Adrenal gland (tissue), 19 donors: ENCODE measurements at places on chromosomes 6 and 20. TPM values are rescaled to one million over a fixed set of nuclear protein-coding genes. Genes with fewer than 3 reads are reported as not detected.

Gene GPR63
- 0.37 TPM for polyA plus RNA-seq

Gene LINC00237
- polyA plus RNA-seq: not detected

Gene PRPH2
- polyA plus RNA-seq: 0.47 TPM

Gene ASIP
- not detected for polyA plus RNA-seq

Gene HFE
- 15.9 TPM for polyA plus RNA-seq

Gene RFX6
- polyA plus RNA-seq: 7.7 TPM

Gene STX16
- 134 TPM for polyA plus RNA-seq

Gene AVP
- not detected for polyA plus RNA-seq

Gene GMDS
- 23.2 TPM for polyA plus RNA-seq

GRCh38 chr20:36173451-36173933 is 19.0 kb downstream of the EPB41L1 start:
- H3K4me3 ChIP-seq: no peak overlapping the region
- no peaks in the 10 kb centered on the region for H3K27me3 ChIP-seq
- peak; percentile 81 for DNase-seq
- H3K36me3 ChIP-seq: peaks cover 35% of the 10 kb centered on the region
- peaks cover 16% of the 10 kb centered on the region for H3K4me1 ChIP-seq

DNA sequence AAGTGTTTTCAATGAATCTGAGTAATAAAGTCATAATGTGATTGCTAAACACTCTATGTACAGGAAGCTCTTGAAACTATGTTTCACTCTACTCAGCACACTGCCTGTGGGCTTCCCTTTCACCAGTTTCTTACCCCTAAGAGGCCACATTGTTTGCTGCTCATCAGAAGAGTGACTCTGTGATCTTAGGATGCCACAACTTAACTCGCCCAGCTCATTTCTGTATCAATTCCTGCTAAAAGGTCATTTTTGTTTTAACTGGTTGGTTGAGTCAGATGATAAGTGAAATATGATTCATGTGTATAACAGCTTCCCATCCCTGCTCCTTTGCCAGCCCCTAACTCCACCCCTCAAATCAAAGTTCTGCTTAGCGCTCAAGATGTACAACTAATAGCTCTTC is 9.8 kb upstream of the NDUFAF4 start:
- no peak overlapping the region for H3K4me3 ChIP-seq
- H3K4me1 ChIP-seq: no peaks in the 10 kb centered on the region
- no peak for DNase-seq
- no peaks in the 10 kb centered on the region for H3K36me3 ChIP-seq
- peaks cover 8% of the 10 kb centered on the region for H3K27me3 ChIP-seq

GRCh38 chr6:8177721-8178120 is 75.4 kb upstream of the EEF1E1 start:
- DNase-seq: no peak
- H3K4me3 ChIP-seq: no peak overlapping the region
- no peaks in the 10 kb centered on the region for H3K27me3 ChIP-seq
- no peak overlapping the region for H3K27ac ChIP-seq
- no peaks in the 10 kb centered on the region for H3K36me3 ChIP-seq

GRCh38 chr6:107318100-107318736 is 141.1 kb downstream of the PDSS2 start:
- H3K4me3 ChIP-seq: no peak overlapping the region
- no peak overlapping the region for H3K27ac ChIP-seq
- no peaks in the 10 kb centered on the region for H3K4me1 ChIP-seq
- H3K27me3 ChIP-seq: no peaks in the 10 kb centered on the region
- peak; percentile 68 for DNase-seq

- DNase-seq: no peak
- H3K27ac ChIP-seq: no peak overlapping the region
- H3K4me3 ChIP-seq: no peak overlapping the region
- no peaks in the 10 kb centered on the region for H3K36me3 ChIP-seq
- no peaks in the 10 kb centered on the region for H3K27me3 ChIP-seq
- H3K4me1 ChIP-seq: peaks cover 15% of the 10 kb centered on the region
Measured at GRCh38 chr6:144675231-144675861, 390.2 kb downstream of the UTRN start.

DNA sequence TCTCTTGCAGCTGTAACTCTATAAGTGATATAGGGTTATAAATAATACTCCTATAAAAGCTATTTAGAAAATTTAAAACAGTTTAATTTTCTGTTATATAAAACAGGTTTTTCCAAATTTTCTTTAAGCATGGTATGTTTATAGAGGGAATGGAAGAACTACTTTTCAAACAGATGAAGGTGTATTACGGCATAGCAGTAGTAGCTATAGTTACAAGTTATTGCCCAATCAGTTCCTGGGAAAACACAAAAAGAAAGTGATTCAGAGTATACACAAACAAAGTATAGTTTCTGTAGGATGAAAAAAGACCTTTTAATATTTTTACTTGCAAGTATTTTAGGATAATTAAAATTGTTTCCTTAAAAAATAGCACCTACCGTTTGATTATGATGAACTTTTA is 9.8 kb downstream of the SLC17A5 start:
- H3K4me3 ChIP-seq: no peak overlapping the region
- no peaks in the 10 kb centered on the region for H3K27me3 ChIP-seq
- H3K27ac ChIP-seq: no peak overlapping the region
- no peaks in the 10 kb centered on the region for H3K4me1 ChIP-seq

DNA sequence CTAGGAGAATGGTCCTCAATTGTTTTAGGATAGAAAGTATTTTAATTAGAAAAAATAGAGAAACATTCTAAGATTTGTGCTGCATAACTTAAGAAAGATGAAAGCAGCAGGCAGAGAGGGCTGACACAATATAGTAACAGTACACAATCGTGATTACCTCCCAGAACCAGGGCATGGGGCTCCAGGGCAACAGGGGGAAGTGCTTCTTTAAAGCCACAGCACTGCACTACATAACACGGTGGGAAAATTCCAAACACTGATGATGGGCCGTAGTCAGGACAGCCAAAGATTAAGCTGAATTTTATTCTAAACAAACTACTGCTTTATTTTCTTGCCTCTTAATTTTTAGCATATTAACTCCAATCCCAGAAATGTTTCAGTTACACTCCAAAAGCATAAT is 14.4 kb downstream of the EXOC2 start:
- DNase-seq: no peak
- no peaks in the 10 kb centered on the region for H3K36me3 ChIP-seq
- no peak overlapping the region for H3K27ac ChIP-seq
- H3K27me3 ChIP-seq: no peaks in the 10 kb centered on the region
- peaks cover 27% of the 10 kb centered on the region for H3K4me1 ChIP-seq

- no peak overlapping the region for H3K4me3 ChIP-seq
- peaks cover 5% of the 10 kb centered on the region for H3K4me1 ChIP-seq
- no peak for DNase-seq
- H3K27ac ChIP-seq: no peak overlapping the region
- H3K36me3 ChIP-seq: no peaks in the 10 kb centered on the region
Measured at GRCh38 chr6:3280866-3281465, 22.2 kb downstream of the PSMG4 start.

DNA sequence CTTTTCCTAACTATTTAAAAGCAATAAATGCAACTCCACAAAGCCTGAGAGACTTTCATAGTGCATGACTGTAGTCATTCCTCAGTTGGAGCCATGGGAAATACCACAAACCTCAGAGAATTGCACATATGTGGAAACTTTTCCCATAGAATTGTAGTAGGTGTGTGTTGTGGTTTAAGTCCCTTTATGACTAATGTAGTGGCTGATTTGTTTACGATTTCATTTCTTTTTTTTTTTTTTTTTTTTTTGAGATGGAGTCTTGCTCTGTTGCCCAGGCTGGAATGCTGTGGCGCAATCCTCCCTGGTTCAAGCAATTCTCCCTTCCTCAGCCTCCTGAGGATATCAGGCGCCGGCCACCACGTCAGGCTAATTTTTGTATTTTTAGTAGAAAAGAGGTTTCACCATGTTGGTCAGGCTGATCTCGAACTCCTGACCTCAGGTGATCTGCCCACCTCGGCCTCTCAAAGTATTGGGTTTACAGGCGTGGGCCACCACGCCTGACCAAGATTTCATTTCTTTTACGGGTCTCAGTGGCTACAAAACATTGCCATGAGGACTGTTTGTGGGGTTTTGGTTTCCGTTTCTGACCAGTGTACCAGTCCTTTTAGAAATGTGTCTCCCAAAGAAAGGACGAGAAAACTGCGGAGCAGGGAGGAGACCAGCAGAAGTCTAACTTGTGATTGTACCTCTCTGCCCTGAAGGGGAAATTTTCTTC is 212.1 kb upstream of the MARCKS start:
- no peaks in the 10 kb centered on the region for H3K36me3 ChIP-seq
- DNase-seq: no peak
- H3K27ac ChIP-seq: no peak overlapping the region
- H3K4me1 ChIP-seq: no peaks in the 10 kb centered on the region
- no peak overlapping the region for H3K4me3 ChIP-seq
- H3K27me3 ChIP-seq: no peaks in the 10 kb centered on the region

GRCh38 chr6:116557893-116558292 is 4.3 kb downstream of the CALHM4 start:
- no peaks in the 10 kb centered on the region for H3K27me3 ChIP-seq
- H3K4me1 ChIP-seq: peaks cover 15% of the 10 kb centered on the region
- peak; percentile 78 for DNase-seq
- H3K4me3 ChIP-seq: no peak overlapping the region
- H3K27ac ChIP-seq: no peak overlapping the region

DNA sequence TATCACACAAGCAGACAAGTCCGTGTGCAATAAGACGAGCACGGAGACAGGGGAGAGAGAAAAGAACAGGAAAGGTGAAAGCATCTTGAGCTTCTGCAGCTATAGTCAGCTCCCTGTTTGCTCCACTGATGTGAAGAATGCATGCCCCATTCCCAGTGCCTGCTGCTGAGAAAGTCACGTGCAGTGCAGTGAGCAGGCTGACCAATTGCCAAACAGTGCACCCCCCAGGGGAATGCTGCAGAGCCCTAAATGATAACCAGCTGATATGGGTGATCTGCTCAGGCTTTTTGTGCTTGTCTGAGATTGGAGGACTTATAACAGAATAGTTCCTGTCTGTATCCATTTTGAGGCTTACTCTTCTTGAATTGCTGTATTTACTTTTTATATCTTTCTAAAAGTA is 121.5 kb downstream of the PACRG start:
- H3K27me3 ChIP-seq: no peaks in the 10 kb centered on the region
- no peaks in the 10 kb centered on the region for H3K4me1 ChIP-seq
- H3K27ac ChIP-seq: no peak overlapping the region
- DNase-seq: no peak

DNA sequence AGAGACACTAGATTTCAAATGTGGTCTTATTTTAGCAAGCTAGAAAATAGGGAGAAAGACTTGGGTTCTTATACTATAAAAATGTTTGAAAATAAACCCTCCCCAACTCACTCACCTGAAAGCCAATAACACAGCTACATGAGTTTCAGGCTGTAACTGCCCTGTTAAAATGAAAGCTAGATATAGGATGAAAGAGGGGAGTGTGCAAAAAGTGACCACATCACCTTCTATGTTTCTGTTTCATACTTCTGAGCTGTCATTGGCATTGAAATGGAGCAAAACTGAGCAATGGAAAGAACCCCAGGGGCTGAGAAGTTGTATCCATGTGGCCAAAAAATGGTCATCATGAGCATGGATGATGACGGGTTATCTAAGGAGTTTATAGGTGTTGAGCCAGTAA is 148.1 kb upstream of the TENT5A start:
- no peaks in the 10 kb centered on the region for H3K27me3 ChIP-seq
- H3K27ac ChIP-seq: no peak overlapping the region
- peaks cover 10% of the 10 kb centered on the region for H3K4me1 ChIP-seq
- no peak overlapping the region for H3K4me3 ChIP-seq

DNA sequence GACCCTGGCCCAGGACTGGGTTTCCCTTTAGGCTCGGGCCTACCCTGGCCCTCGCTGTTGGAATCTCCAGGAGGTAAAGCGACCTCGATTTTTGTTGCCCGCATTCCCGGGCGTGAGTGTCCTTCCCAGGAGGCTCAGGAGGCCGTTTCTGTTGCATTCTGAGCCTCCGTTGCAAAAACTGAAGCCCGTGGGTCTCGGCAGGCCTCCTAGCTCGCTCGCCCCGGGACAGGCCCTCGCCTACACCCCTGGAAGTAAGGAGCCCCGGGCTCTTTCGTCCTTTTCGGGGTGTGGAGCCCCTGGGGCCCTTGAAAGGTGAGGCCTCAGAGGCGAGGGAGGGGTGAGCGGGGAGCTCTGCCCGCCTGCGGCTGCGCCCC is 2.3 kb downstream of the NR2E1 start:
- no peak overlapping the region for H3K4me3 ChIP-seq
- no peaks in the 10 kb centered on the region for H3K36me3 ChIP-seq
- DNase-seq: no peak
- peaks cover 98% of the 10 kb centered on the region for H3K27me3 ChIP-seq
- no peak overlapping the region for H3K27ac ChIP-seq

DNA sequence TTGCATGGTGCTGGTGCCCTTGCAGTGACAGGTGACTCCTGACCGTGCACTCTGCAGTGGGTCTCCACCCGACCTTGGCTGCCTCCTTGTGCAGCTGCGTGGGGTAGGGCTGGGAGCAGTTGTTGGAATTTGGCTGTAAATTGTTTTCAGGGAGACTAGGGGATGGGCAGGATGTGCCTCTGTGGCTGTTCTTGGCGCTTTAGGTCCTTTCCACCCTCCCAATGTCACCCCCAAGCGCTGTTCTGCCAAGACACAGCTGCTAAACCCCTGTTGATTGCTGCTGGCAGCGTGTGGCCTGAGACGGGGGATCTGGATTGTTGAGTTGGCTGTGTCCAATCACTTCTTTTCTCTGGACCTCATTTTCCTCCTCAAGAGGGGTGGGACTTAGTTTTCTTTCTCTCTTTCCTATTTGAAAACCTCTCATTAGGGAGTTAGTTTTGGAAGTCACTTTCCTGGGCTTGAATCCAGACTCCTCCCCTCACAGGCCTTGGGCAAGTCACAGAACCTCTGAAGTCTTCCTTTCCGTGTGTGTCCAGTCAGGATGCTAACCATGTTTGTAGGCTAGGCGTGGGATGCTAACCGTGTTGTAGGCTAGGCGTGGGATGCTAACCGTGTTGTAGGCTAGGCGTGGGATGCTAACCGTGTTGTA is 8.5 kb downstream of the IGF2R start:
- peaks cover 76% of the 10 kb centered on the region for H3K4me1 ChIP-seq
- H3K27ac ChIP-seq: peak overlapping the region; percentile 6
- no peaks in the 10 kb centered on the region for H3K36me3 ChIP-seq

DNA sequence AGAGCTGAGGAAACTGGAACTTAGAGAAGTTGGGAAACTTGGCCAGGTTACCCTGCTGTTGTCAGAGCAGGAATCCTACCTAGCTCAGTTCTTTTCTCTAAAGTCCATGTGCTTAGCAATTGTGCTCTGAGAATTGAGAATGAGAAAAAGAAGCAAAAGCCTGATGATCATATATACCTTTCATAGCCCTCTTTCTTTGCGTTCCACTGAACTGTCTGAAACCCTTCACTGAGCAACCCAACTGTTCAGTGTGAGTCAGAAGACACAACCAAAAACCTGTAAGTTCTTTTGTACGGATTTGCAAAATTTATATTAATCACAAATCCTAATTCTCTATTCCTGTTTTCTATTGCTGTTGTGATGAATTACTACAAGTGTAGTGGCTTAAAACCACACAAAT is 80.6 kb downstream of the PHF3 start:
- no peaks in the 10 kb centered on the region for H3K27me3 ChIP-seq
- no peak overlapping the region for H3K27ac ChIP-seq
- DNase-seq: no peak
- H3K4me3 ChIP-seq: no peak overlapping the region
